Uterus (tissue), 4 donors: ENCODE measurements at places on chromosomes 13 and 19.

- no peak for DNase-seq
These were observed 486 bp upstream of the ZNF805 start for GRCh38 chr19:57239982-57240310.

DNA sequence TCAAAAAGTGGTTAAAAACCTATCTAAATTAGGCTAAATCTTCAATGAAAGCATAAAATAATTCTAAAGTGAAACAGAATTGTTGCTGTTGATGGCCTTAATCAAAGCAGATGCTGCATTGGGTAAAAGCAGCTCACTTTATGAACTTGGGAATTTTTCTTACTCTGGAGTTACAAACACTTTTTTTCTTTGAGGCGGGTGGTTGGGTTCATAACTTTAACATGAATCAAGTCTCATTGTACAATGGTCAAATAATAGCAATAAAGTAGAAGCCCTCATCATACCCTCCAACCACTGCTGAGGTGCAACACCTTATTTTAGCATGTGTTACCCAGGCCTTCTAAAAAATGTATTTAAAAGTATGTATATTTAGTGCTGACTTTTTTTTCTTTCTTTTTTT, 29.1 kb downstream of the NUP58 start:
- no peak for DNase-seq

- no peak for DNase-seq
These were observed 13.9 kb downstream of the SLITRK5 start for GRCh38 chr13:87684850-87685742.

GRCh38 chr19:384799-385169, 24.2 kb downstream of the C2CD4C start:
- DNase-seq: no peak

GRCh38 chr19:280541-281009, 10.6 kb downstream of the PLPP2 start:
- DNase-seq: no peak

DNA sequence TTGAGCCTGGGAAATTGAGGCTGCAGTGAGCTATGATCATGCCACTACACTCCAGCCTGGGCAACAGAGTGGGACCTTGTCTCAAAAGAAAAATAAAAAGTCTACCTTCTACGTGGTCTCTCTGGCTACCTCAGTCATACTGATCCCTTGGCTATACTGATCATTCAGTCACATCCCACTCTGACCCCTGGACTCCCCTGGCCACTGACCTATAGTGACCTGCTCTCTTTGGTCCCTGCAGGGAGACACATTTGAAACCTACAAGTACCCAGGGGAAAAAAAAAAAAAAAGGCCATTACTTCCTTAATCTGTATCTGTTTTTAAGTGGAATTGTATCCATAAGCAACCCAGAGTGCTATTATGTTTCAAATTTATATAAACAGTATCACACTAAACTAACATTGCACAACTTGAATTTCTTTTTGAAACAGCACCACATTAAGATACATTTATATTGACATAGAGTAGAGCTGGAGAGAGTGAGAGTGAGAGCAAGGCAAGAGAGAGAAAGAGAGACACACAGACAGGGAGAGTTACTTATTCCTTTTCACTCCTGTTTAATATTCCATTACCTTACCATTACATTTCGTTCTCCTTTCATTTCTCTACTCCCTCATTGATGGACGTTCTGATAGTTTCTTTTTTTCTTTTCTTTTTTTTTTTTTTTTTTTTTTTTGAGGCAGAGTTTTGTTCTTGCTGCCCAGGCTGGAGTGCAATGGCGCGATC, 23.7 kb upstream of the CERS4 start:
- DNase-seq: no peak

GRCh38 chr13:74153316-74153715, 19.1 kb upstream of the KLF12 start:
- no peak for DNase-seq

GRCh38 chr19:18304208-18304457, 18.7 kb downstream of the LSM4 start:
- no peak for DNase-seq

GRCh38 chr13:48631441-48631840, 22.3 kb upstream of the CYSLTR2 start:
- no peak for DNase-seq

- no peak for DNase-seq
These were observed 32.3 kb upstream of the AKAP11 start for GRCh38 chr13:42239644-42240043.

GRCh38 chr13:94696171-94696570, 16.2 kb downstream of the SOX21 start:
- DNase-seq: no peak
